Psoas muscle (tissue), 8 donors: ENCODE measurements at places on chromosomes 5 and 9.

GRCh38 chr5:31237174-31237573 is 43.7 kb downstream of the CDH6 start:
- DNase-seq = no peak

DNA sequence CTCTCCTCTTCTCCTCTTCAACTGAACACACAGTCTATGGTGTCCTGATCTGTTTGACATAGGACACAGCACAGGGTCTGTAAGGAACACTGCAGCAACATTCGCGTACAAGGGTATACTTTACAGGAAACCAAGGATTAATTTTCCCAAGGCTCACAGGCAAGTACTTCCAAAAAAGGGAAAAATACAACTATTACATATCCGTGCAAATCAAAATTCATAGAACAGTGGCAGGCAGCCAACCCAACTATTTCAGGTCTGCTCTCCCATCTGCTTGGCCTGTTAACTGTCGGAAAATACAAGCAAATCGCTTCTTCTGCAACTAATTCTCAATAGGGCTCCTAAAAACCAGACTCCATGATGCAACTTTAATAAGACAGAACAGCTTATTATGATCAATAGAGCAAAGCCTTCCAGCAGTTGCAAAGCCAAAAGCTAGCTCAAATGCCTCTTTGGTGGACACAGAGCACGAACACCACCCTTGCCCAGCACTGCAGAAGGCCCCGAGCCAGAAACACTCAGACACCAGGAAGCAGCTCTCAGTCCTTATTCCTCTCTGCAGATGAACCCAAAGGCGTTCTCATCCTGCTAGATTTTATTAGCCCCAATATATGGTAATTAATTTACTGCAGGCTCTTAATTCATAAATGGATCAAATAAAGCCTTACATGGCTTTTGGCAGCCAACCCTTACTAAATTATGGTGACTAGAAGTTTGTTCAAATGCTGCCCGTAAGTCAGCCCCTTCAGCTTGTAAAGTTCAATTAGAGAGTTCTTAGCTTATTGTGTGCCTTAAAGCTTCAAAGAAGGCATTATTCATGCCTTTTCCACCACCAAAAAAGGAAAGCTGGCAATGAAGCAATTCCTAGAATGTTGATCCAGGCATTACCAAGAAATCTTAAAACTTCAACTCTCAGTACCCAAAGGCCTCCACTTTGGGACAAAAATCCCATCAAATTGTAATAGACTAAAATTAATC is 68.8 kb downstream of the ZNF608 start:
- no peak for DNase-seq

GRCh38 chr9:95754533-95755420 is 120.7 kb upstream of the ERCC6L2 start:
- DNase-seq = no peak

GRCh38 chr5:173282916-173283315 is 45.3 kb downstream of the STC2 start:
- no peak for DNase-seq

GRCh38 chr5:151474799-151475198 is 27.4 kb downstream of the SLC36A1 start:
- no peak for DNase-seq

DNA sequence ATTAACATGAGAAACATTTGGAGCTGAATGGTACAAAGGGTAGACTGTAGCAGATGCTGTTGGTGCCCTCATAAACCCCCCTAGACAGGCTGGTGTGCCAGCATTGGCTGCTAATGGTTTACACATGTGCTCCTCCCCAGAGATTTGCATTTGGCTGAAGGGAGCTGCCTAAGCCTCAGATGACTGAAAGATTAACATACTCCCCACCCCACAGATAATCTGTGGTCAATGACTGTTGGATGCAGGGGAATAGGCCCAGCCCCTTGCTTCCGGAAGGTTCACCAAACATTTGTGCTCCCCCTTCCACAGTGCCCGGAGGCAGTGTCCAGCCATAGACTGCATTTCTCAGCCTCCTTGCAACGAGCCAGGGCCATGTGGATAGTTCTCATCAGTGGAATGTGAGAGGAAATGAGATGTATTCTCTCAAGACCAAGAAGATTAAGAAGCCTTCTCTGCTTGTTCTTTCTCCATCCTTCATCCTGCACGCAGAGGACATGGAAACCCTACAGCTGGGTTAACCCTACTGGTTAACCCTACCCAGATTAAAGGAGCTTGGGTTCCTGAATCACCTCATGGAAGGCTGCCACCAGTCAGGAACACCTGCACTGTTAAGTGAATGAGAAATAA is 79.6 kb downstream of the PHAX start:
- DNase-seq = no peak

- DNase-seq = no peak
These were observed 122.2 kb upstream of the GNA14 start for GRCh38 chr9:77770340-77770739.

DNA sequence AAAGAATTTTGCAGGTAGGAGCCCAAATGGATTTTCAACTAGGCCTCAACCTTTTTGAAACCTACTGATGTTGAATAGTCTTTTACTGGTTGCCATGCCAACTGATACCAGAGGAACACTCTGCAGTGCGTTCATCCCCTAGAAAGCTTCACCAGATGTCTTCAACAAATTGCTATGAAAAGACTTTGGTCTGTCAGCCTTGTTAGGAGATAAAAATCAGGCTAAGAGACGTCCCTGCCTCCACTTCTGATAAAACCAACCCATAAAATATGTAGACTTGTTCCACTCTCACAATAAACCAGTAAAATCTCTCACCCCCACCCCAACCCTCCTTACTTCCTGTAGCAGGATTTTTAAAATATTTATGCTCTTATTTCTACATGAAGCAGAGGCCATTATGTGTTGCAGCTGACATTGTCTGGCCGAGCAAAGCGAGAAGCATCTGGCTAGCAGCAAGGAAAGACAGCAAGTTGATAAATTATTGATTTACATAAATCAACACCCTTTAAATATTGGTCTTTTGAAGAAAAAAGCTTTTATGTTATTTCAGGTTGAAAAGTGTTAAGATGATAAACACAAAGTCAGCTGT is 428.7 kb downstream of the ISL1 start:
- no peak for DNase-seq

GRCh38 chr5:80507663-80508062 is 19.8 kb downstream of the FAM151B start:
- no peak for DNase-seq

- DNase-seq = no peak
These were observed 36.2 kb downstream of the FBXL17 start for GRCh38 chr5:108345541-108346171.

DNA sequence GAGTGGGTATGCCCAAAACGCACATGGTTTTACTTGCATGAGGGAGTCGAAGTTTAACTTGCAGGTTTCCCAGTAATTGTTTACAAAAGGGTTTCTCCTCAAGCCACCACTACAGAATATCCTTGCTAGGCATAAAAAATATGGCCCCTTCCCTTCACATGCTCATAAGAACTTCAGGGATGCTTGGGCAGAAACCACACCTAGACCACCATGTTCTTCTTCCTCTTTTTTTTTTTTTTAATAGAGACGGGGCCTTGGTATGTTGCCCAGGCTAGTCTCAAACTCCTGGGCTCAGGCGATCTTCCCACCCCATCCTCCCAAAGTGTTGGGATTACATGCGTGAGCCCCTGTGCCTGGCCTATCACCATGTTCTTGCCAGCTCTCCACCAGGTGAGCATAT is 18.6 kb upstream of the PLIN2 start:
- no peak for DNase-seq

DNA sequence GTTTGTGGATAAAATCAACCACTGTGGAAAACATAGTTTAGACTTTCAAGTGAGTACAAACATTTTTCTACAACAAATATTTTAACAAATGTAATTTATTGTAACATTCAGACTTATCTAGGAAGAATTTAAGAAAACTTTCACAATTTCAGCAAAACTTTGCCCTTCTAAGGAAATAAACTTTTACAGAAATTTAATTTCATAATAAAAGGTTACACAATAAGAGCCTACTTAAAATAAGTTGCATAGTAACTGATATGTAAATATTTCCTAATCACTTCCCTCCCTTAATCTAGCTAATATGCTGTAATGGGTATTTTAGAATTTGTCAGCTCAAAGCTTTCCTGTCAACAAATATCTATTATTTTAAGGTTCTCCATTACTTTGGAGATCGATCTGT is 1899.9 kb downstream of the MAT2B start:
- DNase-seq = no peak

DNA sequence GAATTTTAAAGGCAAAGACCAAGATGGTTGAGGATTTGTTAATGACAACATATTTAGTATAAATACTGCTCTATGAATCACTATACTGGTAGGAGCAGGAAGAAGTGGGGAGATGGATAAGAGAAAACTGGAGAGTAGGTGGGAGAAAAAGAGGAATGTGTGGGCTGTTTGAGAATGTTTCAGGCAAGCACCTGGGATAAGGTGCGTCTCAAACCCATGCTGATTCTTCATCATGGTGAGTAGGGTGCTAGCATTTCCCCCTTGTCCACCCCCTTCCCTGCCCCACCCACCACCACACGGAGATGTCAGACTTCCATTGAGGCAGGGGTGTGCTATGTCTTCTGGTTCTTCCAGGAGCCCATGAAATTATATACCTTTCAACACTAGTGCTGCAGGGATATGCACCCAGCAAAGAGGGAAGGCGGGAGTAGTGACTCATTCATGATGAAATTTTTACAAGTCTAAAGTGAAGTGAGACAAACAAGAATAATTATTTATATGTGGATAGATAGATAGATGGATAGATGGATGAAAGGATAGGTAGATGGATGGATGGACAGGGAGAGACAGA is 54.3 kb downstream of the MTX3 start:
- DNase-seq = no peak

- DNase-seq = no peak
These were observed 175.2 kb downstream of the DCP2 start for GRCh38 chr5:113151641-113152379.

GRCh38 chr9:137218754-137219271 is 3.2 kb downstream of the RNF208 start:
- no peak for DNase-seq
